A549 treated with RU486 at 1 μM for 4 hours (cell line): ENCODE measurements at places on chromosomes 2 and 18. TPM values are rescaled to one million over a fixed set of nuclear protein-coding genes. Genes with fewer than 3 reads are reported as not detected.

SERPINB7 gene
- 1.8 to 2.7 TPM (median 2.3 TPM) in 5 replicates for total RNA-seq

SP110 gene
- total RNA-seq, result 6.2 to 8.0 TPM (median 6.7 TPM) in 5 replicates

SERPINB10 gene
- not detected in 5 replicates for total RNA-seq

ATRAID gene
- total RNA-seq, result 207 to 224 TPM (median 215 TPM) in 5 replicates

MC2R gene
- total RNA-seq, result not detected in 5 replicates

RAB10 gene
- total RNA-seq, result 264 to 376 TPM (median 304 TPM) in 5 replicates

RHOB gene
- total RNA-seq, result 125 to 228 TPM (median 207 TPM) in 5 replicates

RRM2 gene
- 185 to 280 TPM (median 213 TPM) in 5 replicates for total RNA-seq

GAD1 gene
- total RNA-seq, result 0.39 to 0.63 TPM (median 0.42 TPM) in 5 replicates

C1GALT1C1L gene
- 1.7 to 2.5 TPM (median 2.0 TPM) in 5 replicates for total RNA-seq

CDH2 gene
- 29.9 to 52.8 TPM (median 43.0 TPM) in 5 replicates for total RNA-seq

DSG1 gene
- total RNA-seq, result not detected in 5 replicates

ITPRID2 gene
- total RNA-seq, result 46.2 to 72.1 TPM (median 63.7 TPM) in 5 replicates

MC5R gene
- 0.07 TPM in 1 of 5 replicates, not detected in the others for total RNA-seq

GALNT14 gene
- 44.2 to 55.1 TPM (median 48.9 TPM) in 5 replicates for total RNA-seq

NYAP2 gene
- total RNA-seq, result not detected in 5 replicates

UGT1A8 gene
- total RNA-seq, result 0.06 to 0.13 TPM in 2 of 5 replicates, not detected in the others

ARHGAP25 gene
- total RNA-seq, result 0.15 to 0.28 TPM (median 0.26 TPM) in 3 of 5 replicates, not detected in the others

HOXD12 gene
- total RNA-seq, result not detected in 5 replicates
